ENCODE measurements at places on chromosomes 7 and 10. TPM values are rescaled to one million over a fixed set of nuclear protein-coding genes. Genes with fewer than 3 reads are reported as not detected.

- no peaks in the 10 kb centered on the region for H3K4me1 ChIP-seq
- H3K36me3 ChIP-seq = no peaks in the 10 kb centered on the region
- no peak overlapping the region for H3K4me3 ChIP-seq
- H3K27me3 ChIP-seq = no peaks in the 10 kb centered on the region
- DNase-seq = no peak
Measured at GRCh38 chr10:13917791-13918190, 331.0 kb downstream of the PRPF18 start.

- no peak overlapping the region for H3K27ac ChIP-seq
- H3K36me3 ChIP-seq = no peaks in the 10 kb centered on the region
- no peaks in the 10 kb centered on the region for H3K27me3 ChIP-seq
- no peaks in the 10 kb centered on the region for H3K4me1 ChIP-seq
- no peak overlapping the region for H3K4me3 ChIP-seq
Measured at GRCh38 chr10:43595739-43596298, 10.4 kb upstream of the ZNF485 start.

DNA sequence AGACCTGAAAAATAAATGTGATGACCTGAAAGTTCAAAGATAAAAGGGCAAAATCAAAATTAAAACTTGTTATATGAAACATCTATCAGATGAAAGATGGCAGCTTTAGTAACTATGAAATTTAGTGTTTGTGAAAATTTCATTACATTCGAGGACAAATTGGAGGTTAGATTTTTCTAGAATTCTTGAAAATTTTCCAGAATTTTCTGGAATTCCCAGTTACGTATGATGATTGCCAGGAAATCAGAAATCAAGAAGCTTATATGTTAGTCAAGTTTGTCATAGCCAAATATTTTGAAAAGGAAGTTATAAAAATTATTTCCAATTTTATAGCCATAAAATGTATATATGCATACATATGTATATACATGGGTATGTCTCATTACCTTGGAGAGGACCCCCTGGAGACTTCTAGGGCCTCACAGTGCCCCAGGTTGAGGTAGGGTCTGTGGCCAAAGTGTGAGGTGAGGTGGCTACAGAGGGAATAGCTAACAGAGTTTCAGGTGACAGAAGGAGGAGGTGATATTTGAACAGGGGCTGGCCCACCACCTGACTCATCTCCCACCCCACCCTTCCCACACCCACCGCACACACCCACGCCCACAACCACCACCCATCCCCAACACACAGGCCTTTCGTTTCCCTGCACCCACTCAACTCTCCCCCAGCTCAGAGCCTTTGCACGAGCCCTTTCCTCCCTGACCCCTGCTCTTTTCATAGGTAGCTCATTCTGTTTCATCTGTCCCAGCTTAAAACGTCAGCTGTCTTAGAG lies 21.5 kb downstream of the C10orf105 start:
- H3K4me3 ChIP-seq = no peak overlapping the region
- no peak for DNase-seq
- no peaks in the 10 kb centered on the region for H3K4me1 ChIP-seq
- no peak overlapping the region for H3K27ac ChIP-seq
- H3K27me3 ChIP-seq = no peaks in the 10 kb centered on the region

- no peak overlapping the region for H3K4me3 ChIP-seq
- no peak for DNase-seq
Measured at GRCh38 chr7:116633131-116633988, 38.6 kb upstream of the MET start.

GRCh38 chr10:118110750-118111149 lies 64.0 kb upstream of the RAB11FIP2 start:
- no peaks in the 10 kb centered on the region for H3K36me3 ChIP-seq
- no peak for DNase-seq
- no peaks in the 10 kb centered on the region for H3K27me3 ChIP-seq
- no peak overlapping the region for H3K27ac ChIP-seq
- no peaks in the 10 kb centered on the region for H3K4me1 ChIP-seq

- H3K4me1 ChIP-seq = no peaks in the 10 kb centered on the region
- no peaks in the 10 kb centered on the region for H3K36me3 ChIP-seq
- no peak overlapping the region for H3K4me3 ChIP-seq
- DNase-seq = no peak
- no peaks in the 10 kb centered on the region for H3K27me3 ChIP-seq
- H3K27ac ChIP-seq = no peak overlapping the region
Measured at GRCh38 chr10:58980826-58981415, 195.5 kb upstream of the PHYHIPL start.

Gene VKORC1L1
- polyA plus RNA-seq = 22.2 TPM

Gene SLC39A12
- not detected for polyA plus RNA-seq
